ENCODE measurements at places on chromosomes 7 and 10.

DNA sequence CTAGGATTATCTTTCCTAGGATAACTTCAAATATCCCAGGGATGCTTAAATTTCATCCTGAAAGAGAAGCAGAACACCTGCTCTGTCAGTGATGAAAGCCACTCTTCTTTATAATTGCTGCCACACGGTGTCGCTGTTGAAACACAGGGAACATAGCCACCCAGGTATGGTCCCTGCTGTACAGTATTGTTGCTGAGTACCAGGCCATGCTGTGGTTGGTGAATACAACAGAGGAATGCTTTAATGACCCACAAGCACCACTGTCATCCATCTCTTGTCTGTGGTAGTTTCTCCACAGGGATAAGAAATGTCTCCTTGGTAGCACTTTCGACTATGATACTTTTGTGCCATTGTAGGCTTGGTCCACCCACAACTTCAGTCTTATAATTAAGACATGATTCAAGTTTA lies 70.6 kb upstream of the STARD3NL start:
- DNase-seq = peak; percentile 59

DNA sequence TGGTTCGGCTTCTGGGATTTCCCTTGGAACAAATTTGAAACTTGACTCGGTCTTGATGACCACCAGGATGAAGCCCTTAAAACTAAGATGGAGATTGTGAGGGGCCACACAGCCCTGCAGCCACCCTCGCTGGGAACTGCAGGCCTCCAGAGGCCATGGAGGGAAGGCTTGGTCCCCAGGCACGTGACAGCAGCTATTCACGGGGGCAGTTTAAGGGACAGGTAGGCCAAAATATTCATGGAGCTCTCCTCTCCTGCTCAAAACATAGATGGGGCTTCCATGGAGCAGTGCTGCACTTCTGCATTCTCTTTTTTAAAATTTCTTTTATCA lies 137.0 kb downstream of the ADCY1 start:
- DNase-seq = no peak

DNA sequence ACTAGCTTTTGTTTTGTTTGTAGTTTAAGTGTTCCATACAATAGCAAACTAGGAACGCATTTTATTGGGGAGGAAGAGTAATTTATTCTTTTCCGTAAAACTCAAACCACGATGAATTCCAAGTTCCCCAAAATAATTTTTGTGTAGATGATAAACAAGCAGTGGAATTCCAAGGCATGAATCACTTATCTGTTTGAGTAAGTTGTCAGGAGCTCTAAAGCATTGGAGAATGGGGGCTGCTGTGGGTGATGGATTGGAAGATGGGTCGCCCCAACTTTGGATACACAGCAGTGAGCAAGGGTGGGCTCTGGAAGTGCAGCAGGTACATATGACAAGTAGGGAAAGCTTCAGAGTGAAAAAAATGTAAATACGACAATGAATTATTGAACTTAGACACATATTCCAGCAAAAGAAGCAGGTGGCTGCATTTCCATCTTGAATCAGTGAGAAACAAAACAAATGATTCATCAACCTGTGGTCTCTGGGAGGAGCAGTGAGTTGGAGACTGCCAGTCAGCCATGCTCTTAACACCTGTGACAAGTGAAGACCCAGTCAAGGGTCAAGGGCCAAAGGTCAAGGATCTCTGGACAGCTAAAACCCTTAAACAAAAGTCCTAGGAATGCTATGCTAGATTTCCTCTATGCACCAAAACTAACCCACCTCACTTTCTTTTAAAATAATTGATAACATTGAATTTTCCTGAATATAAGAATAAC lies 34.2 kb upstream of the ADRB1 start:
- DNase-seq = no peak

DNA sequence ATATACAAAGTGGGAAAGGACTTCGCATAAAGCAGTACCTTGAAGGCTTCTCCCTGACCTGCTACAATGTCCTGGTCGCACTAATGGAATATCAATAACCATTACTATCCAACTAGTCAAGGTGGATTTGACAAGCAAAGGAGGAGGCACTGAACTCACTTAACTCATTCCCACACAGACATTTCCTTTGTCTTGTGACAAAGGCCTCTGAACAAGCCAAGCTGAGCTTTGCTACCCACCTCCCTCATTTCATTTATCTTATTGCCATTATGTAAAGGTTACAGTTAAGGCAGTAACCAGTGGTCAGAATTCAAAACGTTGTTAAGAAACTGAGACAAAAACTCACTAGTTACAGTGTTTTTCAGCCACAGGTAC lies 7.3 kb downstream of the ELMO1 start:
- no peak for DNase-seq

- no peak for DNase-seq
These were observed 22.6 kb downstream of the ZNF786 start for GRCh38 chr7:149067869-149068268.

- no peak for DNase-seq
These were observed 13.1 kb downstream of the CCSER2 start for GRCh38 chr10:84341538-84341856.

DNA sequence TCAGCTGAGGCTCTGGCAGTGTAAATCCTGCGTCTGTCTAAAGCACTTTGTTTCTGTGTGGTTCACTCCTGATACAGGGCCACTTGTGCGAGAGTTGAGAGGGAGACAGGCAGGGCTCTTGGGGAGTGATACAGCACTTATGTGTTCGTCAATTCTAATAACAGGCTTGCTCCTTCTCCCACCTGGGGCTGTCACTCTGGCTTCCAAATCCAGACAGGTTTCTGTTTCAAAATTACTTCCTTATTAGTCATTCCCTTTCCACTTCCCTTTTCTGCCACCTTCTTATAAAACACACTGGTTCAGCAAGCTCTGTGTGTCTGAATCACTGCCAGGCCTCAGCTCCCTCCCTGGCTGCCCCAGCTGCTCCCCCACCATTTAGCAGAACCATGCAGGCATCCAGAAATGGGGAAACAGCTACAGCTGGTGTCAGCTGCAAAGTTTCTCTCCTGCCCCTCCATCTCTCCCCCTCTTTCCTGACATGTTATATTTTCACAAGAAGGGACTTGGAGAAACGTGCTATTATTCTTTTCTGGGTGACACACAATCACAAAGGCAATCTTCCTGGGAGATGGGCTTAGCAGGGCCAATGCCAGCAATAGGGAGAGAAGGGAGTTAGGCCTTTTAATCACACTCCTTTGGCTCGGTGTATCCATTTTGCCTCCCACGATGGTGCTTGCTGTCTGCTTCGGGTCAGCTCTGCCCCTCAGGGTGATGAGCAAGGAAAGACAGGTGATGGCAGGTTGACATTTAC lies 58.4 kb upstream of the ZNRF2 start:
- DNase-seq = no peak

GRCh38 chr10:7260912-7261311 lies 149.9 kb downstream of the SFMBT2 start:
- no peak for DNase-seq

DNA sequence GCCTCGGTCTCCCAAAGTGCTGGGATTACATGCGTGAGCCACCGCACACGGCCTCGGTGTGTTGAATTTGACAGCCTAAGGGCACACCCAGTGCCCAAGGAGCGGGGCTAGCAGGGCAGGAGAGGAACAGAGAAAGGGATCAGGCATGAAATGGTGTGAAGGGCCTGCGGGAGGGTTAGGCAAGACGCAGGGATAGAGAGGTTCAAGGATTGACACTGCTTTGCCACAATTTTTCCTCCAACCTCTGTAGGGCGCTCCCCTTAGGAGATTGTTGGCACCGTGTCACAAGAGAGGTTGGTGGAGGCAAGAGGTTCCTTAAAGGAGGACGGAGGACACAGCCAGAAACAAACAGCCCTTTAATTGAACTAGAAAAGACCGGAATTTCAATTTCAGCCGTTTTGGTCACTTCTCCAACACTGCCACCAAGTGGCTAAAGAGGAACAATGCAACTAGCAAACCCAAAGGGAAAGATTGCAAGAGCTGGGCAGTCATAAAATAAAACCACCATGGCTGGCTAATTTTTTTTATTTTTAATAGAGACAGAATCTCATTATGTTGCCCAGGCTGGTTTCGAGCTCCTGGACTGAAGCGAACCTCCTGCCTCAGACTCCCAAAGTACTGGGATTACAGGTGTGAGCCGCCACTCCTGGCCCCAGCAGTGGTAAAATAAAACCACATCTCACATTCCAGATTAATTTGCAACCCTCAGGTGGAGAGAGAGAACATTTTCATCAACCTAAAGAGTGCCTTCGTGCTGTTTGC lies 6.9 kb upstream of the CREB3L2 start:
- DNase-seq = peak; percentile 20

GRCh38 chr10:73628405-73628804 lies 12.9 kb downstream of the MYOZ1 start:
- DNase-seq = no peak

DNA sequence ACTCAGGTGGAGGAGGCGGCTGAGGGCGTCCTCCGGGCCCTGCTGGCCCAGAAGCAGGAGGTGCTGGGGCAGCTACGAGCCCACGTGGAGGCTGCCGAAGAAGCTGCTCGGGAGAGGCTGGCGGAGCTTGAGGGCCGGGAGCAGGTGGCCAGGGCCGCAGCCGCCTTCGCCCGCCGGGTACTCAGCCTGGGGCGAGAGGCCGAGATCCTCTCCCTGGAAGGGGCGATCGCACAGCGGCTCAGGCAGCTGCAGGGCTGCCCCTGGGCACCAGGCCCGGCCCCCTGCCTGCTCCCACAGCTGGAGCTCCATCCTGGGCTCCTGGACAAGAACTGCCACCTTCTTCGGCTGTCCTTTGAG lies 2.8 kb downstream of the TRIM56 start:
- no peak for DNase-seq

DNA sequence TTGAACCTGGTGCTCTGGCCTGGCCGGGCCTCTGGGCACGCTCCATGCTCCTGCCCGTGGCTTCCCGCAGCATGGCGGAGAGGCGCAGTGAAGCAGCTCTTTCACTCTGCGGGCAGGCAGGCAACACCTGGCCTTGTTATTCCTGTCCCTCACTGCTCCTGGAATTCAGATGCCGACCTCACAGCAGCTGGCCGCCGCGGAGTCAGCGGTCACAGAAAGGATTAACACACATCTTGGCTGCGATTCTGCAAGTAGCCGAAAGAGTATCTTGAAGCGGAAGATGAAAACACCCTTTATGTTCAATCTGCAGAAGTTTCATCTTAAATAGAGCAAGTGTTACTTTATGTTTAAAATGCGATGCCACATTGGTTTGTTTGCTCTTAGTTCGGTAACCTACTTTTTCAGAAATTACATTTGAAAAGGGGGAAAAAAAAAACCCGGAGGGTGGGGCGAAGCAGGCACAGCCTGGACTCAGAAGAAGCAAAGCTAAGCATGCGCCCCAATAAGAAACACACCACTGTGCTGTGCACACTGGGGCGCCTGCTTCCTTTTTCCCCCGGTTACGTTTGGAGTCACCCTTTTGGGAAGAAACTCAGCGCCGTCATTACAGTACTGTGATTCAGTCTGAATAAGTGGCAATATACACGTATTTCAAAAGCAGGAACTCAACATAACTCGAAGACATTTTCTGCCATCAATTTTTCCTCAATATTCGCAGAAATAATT lies 42.3 kb downstream of the BRI3 start:
- no peak for DNase-seq

DNA sequence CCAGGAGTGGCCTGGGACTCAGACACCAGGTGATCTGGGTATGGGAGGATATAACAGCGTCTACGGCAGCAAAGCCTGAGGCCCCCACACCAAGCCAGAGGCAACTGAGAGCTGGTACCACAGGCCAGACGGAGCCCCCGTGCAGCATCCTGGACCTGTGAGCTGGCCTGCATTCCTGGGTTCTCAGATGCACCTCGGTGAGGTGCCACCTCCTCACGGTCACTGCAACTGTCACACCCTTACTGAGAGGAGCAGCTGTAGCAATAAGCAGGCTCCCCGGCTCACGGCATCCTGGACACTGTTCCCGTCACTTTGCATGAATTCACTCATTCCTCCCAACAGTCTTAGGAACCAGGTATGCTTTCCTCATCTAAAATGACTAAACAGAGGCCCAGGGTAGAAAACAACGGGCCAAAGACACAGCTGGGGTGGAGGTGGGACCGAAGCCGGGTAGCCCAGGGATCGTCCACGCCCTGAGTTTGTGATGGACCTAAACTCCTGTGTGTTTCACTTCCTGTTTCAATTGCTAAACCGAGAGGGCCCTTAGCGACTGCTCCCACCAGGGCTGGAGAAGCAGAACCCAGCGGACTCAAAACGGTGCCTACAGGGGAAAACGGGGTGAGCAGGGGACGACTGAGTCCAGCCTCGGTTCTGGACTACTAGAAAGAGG lies 98.7 kb downstream of the CTBP2 start:
- DNase-seq = no peak

GRCh38 chr7:37205451-37205850 lies 243.2 kb downstream of the ELMO1 start:
- no peak for DNase-seq

GRCh38 chr7:28725911-28726310 lies 232.2 kb downstream of the TRIL start:
- no peak for DNase-seq

GRCh38 chr7:157910446-157910845 lies 573.6 kb downstream of the DNAJB6 start:
- DNase-seq = no peak

DNA sequence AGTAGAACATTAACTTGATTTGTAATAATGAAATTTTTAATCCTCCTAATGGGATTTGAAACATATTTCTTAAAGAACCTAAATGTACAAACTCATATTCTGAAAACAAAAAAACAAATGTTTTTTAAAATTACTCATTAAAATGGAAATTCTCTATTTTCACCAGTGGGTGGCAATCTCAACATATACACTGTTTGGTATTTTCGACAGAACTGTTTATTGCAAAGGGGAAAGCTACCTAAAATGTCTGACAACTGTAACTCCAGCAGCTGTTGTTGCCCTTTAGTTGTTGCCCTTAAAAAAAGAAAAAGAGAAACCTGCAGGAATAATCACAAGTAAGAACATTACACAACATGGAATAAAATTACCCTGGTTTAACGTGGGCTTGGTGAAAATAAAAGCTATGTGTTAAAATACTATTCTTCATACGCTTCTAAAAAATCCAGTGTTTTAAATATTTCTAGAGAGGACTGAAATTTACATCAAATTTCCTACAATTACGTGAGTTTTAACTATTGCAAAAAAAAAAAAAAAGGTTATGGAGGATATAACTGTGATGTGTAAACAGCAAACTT lies 54.5 kb downstream of the COL1A2 start:
- no peak for DNase-seq

GRCh38 chr10:59315465-59315864 lies 46.9 kb downstream of the FAM13C start:
- DNase-seq = no peak

DNA sequence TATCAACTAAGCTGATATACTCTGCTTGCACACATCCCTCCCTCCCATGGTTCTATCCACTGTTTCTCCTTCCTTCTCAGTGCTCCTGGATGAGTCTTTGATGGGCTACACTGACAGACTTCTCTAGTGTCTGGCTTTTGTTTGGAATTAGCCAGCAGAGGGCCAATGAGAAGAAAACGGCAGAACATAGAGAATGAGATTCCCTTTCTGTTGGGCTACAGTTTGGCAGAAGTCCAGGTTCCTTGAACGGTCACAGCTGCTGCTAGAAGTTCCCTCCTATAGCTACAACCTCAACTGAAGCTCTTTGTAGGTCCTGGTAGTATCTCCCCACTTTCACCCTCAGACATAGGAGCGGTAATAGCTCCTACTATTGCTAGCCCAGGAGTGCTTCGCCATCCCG lies 251.1 kb upstream of the LRRN3 start:
- no peak for DNase-seq

- DNase-seq = no peak
These were observed 17.9 kb downstream of the COPG2 start for GRCh38 chr7:130650611-130651120.

GRCh38 chr10:50345545-50345944 lies 94.2 kb upstream of the ASAH2 start:
- no peak for DNase-seq

All from activated T-cell treated with anti-CD3 and anti-CD28 coated beads for 24 hours (primary cell).